ENCODE measurements at places on chromosomes 4 and X. TPM values are rescaled to one million over a fixed set of nuclear protein-coding genes. Genes with fewer than 3 reads are reported as not detected.

Gene NR0B1
- not detected for total RNA-seq

Gene DUSP21
- not detected for total RNA-seq

Gene FGFRL1
- total RNA-seq = 113 TPM

Gene DGKQ
- total RNA-seq = 12.2 TPM

Gene XAGE2
- total RNA-seq = not detected

Gene IL13RA1
- 89.8 TPM for total RNA-seq

Gene APLN
- total RNA-seq = not detected

Gene LRP2BP
- total RNA-seq = 2.1 TPM

Gene PAGE4
- total RNA-seq = not detected

Gene PRR32
- not detected for total RNA-seq

Gene BEX1
- not detected for total RNA-seq

Gene ARSJ
- 1.2 TPM for total RNA-seq

Gene WNK3
- 1.1 TPM for total RNA-seq

Gene GABRE
- total RNA-seq = 120 TPM

Gene HMX1
- total RNA-seq = not detected

Gene PWWP3B
- total RNA-seq = 2.6 TPM

Gene REPS2
- 6.3 TPM for total RNA-seq

Gene NPNT
- total RNA-seq = 13.8 TPM

Gene DGKK
- not detected for total RNA-seq

Gene CXCL3
- total RNA-seq = 2.2 TPM

Gene XPNPEP2
- total RNA-seq = 25.0 TPM

Gene USP17L30
- total RNA-seq = not detected

Gene NUDT11
- not detected for total RNA-seq

Gene FAM9B
- not detected for total RNA-seq

Gene CXCL10
- not detected for total RNA-seq

Gene LNX1
- total RNA-seq = 20.0 TPM

Gene DOCK11
- total RNA-seq = 131 TPM

Gene TMPRSS11F
- not detected for total RNA-seq

Gene SFRP2
- 3.1 TPM for total RNA-seq

Gene USP38
- total RNA-seq = 21.4 TPM

Gene MAGEA6
- not detected for total RNA-seq

Gene WAS
- total RNA-seq = 27.9 TPM

Gene KCTD8
- total RNA-seq = not detected

Gene SPARCL1
- 270 TPM for total RNA-seq

Gene RASSF6
- not detected for total RNA-seq

Gene RNF150
- 21.6 TPM for total RNA-seq

Gene DNAJB14
- total RNA-seq = 35.9 TPM

Gene F11
- not detected for total RNA-seq

Gene GAGE13
- not detected for total RNA-seq

Gene MAGEB2
- total RNA-seq = not detected

Gene FMR1NB
- total RNA-seq = not detected

Gene CLDN34
- total RNA-seq = not detected

Gene PAGE1
- not detected for total RNA-seq

Gene P2RY4
- total RNA-seq = 0.75 TPM

Gene RBM41
- 22.0 TPM for total RNA-seq

Gene ERAS
- not detected for total RNA-seq

Gene MID1
- total RNA-seq = 9.8 TPM

Gene SHROOM2
- total RNA-seq = 0.38 TPM

Gene FGF16
- total RNA-seq = 0.49 TPM
